ENCODE measurements at places on chromosomes 6 and 20.
A peak's percentile ranks its signal among the peaks of the same experiment; 100 is the strongest.

DNA sequence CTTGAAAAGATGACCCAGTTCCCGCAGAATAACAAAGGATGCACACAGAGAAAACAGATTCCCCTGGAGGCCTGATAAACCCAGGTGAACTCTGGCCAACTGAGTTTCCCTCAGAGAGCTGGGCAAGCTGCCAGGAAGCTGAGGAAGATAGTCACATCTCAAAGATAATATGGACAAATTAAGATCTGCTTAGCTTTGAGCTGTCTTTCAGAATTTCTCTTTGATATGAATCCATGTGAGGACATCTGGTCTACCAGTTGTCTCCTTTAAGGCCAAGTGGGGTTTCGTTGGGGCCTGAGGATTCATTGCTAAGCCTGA is 59.5 kb downstream of the ID4 start:
- DNase-seq = no peak

DNA sequence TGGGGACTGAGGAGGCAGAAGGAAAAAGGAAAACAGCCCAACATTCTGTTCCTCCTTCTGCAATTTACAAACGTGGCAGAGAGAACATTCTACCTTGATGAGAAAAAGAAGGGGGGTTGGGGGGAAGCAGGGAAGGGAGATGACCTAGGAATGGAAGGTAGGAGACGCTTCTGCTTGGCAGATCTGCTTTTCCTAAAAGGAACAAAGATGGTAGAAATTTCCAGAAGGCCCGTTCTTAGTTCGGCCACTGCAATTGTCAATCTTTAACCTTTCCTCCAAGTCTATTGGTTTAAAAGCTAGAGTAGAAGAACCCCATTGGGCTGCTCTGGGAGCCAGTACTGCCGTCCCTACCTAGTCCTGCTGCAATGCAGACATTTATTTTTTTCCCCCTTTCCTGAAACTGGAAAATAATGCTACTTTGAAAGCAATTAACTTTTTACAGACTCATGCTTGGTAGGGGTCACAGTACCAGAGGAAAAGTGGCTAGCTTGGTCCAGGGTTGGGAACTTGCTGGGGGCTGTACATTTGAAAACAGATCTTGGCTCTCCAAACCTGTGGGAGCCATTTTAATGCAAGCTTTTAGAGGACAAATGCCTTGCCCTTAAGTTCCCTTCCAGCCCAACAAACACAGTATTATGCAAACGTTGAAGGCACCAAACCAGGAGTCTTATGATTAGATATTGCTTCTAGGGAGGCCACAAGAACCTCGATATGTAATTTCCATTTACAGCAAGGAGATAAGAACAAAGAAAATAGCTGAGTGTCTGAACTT is 2.6 kb downstream of the ZMYND8 start:
- DNase-seq = no peak

DNA sequence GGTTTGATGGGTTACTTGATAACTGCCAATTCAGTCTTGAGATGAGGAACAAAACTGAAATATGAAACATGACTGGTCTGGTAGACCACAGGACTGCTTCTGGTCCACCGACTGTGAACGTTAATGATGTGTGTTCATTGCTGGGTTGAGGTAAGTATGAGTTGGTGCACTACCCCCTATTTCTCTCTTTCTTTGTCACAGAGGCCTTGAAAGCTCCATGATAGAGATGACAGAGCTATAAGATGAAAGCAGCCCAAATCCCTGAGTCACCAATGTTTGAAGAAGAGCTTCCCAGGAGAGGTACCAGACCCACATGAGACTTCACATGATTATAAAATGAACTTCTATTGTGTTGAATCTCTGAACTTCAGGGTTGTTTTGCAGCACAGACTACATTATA is 555.5 kb downstream of the PTPRT start:
- no peak for DNase-seq

- DNase-seq = no peak
Observed at GRCh38 chr20:18323705-18324104, 35.4 kb downstream of the ZNF133 start.

GRCh38 chr6:52065621-52066020 is 21.8 kb downstream of the PKHD1 start:
- no peak for DNase-seq

DNA sequence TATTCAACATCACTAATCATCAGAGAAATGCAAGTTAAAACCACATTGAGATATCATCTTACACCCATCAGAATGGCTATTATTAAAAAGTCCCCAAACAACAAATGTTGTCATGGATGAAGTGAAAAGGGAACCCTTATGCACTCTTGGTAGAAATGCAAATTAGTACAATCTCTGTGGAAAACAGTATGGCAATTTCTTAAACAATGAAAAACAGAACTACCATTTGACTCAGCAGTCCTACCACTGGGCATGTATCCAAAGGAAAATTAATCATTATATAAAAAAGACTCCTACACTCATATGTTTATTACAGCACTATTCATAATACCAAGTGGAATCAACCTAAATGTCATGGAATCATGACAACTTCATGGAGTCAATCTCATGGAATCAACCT is 611.3 kb upstream of the GJE1 start:
- no peak for DNase-seq

- no peak for DNase-seq
Observed at GRCh38 chr20:9352739-9353138, 161.7 kb upstream of the LAMP5 start.

DNA sequence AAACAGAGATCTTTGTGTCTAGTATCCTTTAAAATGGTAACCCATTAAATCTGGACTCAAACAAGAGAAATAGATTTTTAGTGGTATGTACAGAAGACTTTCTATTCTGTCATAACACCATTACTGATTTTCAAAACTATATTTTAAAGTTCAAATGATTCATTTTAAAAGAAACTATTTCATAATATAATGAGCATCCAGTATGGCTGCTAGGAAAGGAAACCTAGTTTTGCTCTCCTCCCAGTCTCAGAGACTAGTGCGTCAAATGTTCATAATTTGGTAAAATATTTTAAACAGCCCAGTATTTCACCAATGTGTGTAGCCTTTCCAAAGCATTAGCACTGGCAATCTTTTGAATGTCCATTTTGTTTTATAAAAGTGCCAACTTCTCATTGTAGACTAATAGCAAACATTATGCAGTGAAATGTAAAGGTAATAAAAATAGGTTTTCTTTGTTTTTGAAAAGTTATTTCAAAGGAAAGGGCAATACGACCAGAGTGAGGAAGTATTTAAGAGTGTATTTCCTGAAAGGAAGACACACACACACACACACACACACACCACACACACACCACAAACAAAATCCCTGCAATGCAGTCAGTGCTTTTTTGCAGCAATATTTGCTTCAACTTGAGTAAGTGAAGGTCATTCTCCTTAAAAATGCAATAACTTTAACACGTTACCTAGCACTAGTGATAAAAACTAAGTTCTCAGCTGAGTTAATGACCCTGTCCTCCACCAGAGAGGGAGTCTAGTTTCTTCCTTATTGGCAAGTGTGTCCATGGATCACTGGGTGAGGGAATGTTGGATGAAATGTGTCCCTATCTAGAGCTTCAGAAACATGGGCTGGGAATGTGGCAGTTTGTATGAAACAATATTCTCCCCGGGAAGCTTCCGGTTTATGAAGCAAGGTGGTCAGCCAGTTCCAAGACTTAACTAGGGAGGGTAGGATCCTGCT is 4.6 kb downstream of the PPP1R3G start:
- DNase-seq = no peak

DNA sequence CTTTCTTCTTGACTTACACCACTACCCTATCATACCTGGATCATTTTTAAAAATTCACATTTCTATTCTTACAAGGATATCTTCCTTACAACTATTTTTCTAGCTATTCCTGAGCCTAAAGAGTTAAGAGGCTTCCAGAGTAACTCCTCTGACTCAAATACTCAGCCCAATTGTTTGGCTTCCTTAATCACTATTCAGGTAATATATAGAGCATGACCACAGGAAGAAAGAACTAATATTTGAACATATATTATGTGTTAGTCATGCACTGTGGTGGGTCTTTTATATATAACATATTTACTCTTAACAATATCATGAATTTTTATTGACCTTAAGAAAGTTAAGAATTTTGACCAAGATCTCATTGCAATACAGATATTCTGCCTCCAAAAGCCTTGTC is 42.0 kb upstream of the ID4 start:
- no peak for DNase-seq

GRCh38 chr6:33197431-33198048 is 2.9 kb downstream of the RXRB start:
- DNase-seq = peak; percentile 50

Data from stimulated activated naive CD8-positive, alpha-beta T cell treated with anti-CD3 and anti-CD28 coated beads, Interleukin-15, amount 100 ng/mL, for 72 hours (primary cell).